ENCODE measurements at places on chromosomes 6 and 20. TPM values are rescaled to one million over a fixed set of nuclear protein-coding genes. Genes with fewer than 3 reads are reported as not detected.

ADAM33 gene
- total RNA-seq, result not detected

CDSN gene
- total RNA-seq, result 0.12 TPM

C20orf204 gene
- total RNA-seq, result 2.5 TPM

C20orf202 gene
- not detected for total RNA-seq

TULP1 gene
- not detected for total RNA-seq

GPSM3 gene
- total RNA-seq, result 1.2 TPM

CTAGE9 gene
- total RNA-seq, result not detected

TRERF1 gene
- total RNA-seq, result 12.4 TPM

CLPSL1 gene
- not detected for total RNA-seq

GRM1 gene
- not detected for total RNA-seq

SEC23B gene
- total RNA-seq, result 85.8 TPM

BTNL2 gene
- not detected for total RNA-seq

REM1 gene
- not detected for total RNA-seq

HRH3 gene
- not detected for total RNA-seq

POPDC3 gene
- total RNA-seq, result 10.1 TPM

MKKS gene
- 19.9 TPM for total RNA-seq

SIRPB2 gene
- total RNA-seq, result not detected

OPRL1 gene
- 1.6 TPM for total RNA-seq

CTCFL gene
- total RNA-seq, result 0.34 TPM

VNN1 gene
- not detected for total RNA-seq

HTR1E gene
- not detected for total RNA-seq
